ENCODE measurements at places on chromosomes 16 and 17.

GRCh38 chr17:73028299-73028755 lies 64.2 kb downstream of the SLC39A11 start:
- no peak for DNase-seq

- no peak for DNase-seq
Measured at GRCh38 chr17:80520810-80521455, 23.7 kb upstream of the RPTOR start.

DNA sequence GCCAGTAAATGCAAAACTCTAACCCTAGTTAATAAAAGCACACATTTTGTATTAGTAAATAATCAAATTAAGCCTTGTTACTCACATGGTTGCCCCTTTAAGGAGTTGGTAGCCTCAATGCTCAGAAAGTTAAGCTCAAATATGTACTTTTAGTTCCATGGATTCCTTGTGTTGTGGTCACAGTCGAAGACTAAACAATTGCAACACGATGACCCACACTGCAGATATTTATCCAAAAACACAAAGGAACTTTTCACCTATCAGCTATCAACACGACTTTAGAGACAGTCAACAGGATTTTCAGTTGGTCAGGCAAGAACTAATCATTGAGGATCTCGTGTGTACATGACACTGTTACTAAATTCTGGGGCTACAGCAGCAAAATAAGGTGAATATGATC lies 47.4 kb upstream of the NUDT7 start:
- DNase-seq = no peak

- peak; percentile 45 for DNase-seq
Measured at GRCh38 chr17:17353625-17354484, 50.7 kb downstream of the NT5M start.

- DNase-seq = no peak
Measured at GRCh38 chr16:57062329-57062728, 30.1 kb upstream of the CPNE2 start.

DNA sequence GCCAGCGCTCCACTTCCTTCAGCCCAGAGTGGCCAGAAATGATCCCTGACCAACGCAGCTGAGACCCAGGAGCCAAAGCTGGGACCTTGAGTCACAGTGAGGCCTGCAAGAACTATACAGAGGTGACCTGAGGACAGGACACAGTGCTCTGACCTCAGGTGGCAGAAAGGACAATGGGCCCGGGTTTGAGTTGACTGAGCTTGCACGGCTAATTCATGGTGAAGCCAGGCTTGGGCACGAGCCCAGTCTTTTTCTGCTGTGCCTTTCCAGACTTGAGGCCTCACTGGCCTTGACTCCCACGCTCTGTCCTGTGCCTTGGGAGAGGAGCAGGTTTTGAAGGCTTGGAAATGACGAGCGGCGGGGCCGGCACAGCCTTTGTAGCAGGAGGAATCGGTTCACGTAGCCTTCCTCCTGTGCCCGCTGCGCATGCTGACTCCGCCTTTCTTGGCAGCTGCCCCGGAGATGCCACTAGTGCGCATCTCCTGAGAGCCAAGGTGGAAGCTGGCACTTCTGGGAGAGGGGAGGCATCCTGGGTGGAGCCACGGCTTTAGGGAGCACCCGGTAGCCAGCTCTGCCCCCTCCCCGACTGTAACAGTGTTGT lies 34.9 kb downstream of the NDEL1 start:
- DNase-seq = no peak

GRCh38 chr16:58451945-58452401 lies 48.0 kb upstream of the NDRG4 start:
- no peak for DNase-seq

- no peak for DNase-seq
Measured at GRCh38 chr17:53724726-53725125, 98.0 kb upstream of the KIF2B start.

GRCh38 chr16:24164416-24164815 lies 91.7 kb upstream of the CACNG3 start:
- DNase-seq = no peak

DNA sequence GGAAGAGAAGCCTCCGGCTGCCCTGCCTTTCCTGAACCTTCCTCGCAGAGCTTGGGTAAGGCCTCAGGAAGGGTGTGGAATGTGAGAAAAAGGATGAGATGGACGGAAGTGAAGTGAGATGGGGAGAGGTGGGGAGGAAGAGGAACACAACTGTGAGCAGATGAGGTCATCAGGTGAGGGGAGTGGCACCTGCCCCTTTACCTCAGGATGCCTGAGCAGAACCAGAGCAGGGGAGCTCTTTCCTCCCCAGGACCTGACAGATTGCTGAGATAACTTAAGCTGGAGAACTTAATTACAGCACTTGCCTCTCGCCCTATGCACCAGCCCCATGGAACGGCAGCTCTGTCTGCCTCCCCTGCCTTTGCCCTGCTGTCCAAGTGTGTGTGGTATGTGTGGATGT lies 29.8 kb downstream of the TMEM132E start:
- DNase-seq = no peak

GRCh38 chr17:62670202-62670821 lies 42.8 kb downstream of the MRC2 start:
- DNase-seq = no peak

GRCh38 chr16:35185366-35186044 lies 1726.1 kb downstream of the TP53TG3F start:
- DNase-seq = no peak

- peak; percentile 63 for DNase-seq
Measured at GRCh38 chr17:29292071-29292991, 1.6 kb downstream of the NUFIP2 start.

DNA sequence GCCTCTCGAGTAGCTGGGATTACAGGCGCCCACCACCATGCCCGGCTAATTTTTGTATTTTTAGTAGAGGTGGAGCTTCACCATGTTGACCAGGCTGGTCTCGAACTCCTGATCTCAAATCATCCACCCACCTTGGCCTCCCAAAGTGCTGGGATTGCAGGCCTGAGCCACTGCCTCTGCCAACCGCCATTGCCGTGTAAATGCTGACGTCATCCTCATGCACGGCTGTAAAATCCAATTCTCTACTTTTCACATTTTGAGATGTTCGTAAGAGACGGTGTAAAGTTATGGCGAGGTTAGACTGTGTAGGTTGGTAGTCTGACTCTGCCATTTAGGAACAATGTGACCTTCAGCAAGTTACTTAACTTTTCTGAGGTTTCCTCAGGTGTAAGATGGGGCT lies 1.7 kb upstream of the DNAJA2 start:
- DNase-seq = no peak

DNA sequence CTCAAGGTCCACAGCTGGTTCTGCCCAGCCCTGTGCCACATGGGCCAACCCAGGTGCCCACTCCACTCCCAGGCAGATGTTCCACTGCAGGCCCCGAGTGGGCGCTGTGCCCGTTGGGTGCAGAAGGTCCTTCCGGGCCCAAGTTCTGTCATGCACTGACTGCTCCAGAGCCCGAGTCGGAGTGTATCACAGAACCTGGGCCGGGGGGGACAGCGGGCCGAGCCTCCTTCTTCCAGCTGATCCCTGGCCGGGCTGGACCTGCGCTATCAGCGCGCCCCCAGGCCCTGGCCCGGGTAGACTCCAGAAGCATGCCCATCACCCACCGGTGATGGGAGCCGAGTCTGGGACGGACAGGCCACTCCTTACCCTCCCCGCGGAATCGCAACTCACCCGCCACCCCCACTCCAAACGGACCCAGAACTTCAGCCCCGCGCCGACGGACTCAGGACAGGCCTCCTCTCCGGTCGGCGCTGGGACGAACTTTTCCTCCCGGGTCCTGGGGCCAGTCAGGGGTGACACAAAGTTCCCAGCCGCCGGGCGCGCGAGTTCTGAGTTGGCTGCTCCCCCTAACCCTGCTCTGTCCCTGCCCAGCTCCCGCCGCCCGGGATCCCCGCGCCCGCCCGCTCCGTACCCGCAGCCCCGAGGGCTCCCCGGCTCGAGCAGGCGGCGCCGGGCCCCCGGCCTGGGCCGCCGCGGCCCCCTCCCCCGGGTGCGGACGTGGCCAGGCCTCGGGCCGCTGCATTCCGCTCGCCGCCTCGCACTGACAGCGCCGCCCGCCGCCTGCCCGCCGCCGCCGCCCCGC lies at the start of gene COPZ2:
TSS of gene COPZ2 (minus strand) at position 762 of the 802 bp plus-strand sequence. CDS start at position 742, 20 bp downstream.
- DNase-seq = peak; percentile 70

DNA sequence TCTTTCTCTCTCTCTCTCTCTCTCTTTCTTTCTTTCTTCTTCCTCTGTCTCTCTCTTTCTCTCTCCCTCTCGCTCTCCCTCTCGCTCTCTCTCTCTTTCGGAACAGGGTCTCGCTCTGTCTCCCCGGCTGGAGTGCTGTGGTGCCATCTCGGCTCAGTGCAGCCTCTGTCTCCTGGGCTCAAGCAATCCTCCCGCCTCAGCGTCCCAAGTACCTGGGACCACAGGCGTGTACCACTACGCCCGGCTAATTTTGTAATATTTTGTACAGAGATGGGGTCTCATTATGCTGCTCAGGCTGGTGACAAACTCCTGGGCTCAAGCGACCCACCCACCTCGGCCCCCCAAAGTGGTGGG lies 12.7 kb upstream of the KLHDC4 start:
- DNase-seq = no peak

DNA sequence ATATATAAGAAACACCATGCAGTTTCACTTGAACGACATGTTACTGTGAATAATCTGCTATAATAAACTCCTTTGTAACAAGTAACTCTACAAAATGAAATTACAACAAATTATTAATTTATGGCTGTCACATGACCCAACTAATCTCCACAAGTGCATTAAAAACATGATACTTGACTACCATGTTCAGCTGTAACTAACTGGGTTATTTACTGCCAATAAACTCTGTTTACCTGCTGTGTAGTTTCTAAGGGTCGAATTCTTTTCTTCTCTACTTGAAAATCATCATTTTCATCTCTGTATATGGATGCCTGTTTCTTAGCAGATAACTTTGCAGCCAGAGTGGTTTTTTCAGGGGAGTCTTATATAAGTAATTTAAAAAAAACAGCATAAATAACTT lies 14.4 kb downstream of the BRIP1 start:
- no peak for DNase-seq

DNA sequence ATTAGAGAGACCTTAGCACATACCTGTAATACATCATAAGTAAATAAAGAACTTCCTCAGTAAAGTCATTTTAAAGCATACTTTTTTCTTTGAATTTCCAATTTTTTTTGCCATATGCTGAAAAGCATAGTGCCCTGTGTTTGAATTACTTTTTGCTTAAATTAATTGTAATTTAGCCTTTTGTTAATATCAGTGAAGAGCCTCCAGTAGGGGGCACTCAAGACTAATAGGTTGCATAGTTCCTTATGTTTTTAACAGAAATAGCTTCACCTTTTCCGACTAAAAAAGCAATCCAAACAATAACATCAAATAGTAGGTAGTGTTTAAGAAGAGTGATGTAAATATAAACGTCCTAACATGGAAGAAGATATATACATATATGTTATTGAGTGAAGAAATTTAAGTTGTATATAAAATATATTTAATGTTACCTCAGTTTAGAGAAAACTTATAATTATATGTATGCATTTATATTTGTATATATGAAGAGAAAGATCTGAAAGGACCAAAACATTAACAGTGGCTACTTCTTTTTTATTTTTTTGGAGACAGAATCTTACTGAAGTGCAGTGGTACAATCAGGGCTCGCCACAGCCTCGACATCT lies 18.6 kb downstream of the RAD51C start:
- DNase-seq = no peak

- no peak for DNase-seq
Measured at GRCh38 chr17:57862694-57863667, 13.1 kb upstream of the MRPS23 start.

- no peak for DNase-seq
Measured at GRCh38 chr16:15031179-15031578, 24.7 kb downstream of the NTAN1 start.

GRCh38 chr17:79777894-79778503 lies at the start of gene CBX2:
Gene CBX2, plus strand, starts transcription at chr17:79778148. Its CDS starts 88 bp downstream, at chr17:79778236.
- DNase-seq = peak; percentile 89

DNA sequence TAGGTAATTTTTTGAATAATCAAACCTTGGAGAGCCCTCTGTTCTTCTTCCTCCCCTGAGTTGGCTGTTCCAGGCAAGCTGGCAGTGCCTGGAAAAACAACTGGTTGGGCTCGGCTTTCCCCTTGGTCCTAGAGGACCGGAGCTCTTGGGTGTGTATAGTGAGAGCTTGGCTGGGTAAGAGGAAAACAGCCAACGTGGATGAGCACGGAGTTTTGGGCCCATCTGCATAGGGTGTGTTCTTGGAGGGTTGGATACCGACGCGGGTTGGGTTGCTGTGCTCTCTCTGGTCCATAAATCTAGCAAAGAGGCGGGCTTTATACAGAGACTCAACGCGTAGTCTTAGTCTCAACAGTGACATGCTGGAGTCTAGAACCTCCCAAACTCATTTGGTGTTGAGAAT lies 23.2 kb downstream of the ITGB3 start:
- no peak for DNase-seq

DNA sequence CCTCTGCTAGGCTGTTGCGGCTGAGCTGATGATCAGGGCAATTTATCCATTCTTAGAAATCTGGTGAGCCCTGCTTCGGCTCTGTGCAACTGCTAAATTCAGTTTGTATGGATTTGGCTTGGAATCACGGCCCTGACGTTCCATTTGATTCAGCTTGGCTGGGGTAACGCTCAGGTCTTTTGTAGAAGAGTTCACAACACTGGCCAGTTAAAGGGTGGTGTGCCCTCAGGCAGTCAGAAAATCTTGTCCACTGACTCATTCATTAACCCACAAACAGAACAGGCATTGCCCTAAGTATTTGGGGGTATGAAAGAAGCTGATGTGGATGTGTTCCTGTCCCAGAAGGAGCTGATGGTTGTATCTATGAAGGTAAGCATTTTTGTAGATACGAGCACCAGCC lies 53.9 kb downstream of the GNAO1 start:
- DNase-seq = no peak

DNA sequence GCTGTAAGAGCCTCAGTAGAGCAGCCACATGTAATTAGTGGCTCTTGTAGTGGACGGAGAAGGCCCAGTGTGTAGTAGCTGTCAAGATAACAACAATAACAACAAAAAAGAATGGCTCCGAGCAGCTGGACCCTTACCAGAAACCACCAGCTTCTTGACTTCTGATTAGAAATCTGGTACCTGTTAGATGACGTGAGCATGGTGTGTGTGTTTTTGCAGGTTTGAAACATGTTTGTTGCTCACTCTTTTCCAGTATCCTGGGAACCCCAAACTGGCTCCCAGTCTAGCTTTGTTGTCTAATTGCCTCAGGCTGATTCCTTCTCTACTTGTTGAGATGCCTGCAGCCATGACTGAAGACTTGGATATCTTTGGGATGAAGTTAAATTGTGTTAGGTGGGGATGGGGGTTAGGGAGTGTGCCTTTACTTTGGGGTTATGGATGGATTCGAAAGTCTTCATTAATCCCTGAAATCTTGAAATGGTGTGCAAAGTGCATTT lies 21.0 kb downstream of the IGF2BP1 start:
- no peak for DNase-seq

All from natural killer cell treated with Interleukin-12 subunit alpha and Interleukin-12 subunit beta and Interleukin-15 and Interleukin-18, amount 100 ng/mL, for 72 hours (primary cell).